Activated CD4-positive, alpha-beta memory T cell treated with anti-CD3 and anti-CD28 coated beads, Interleukin-2, amount 10 ng/mL, durations not matched to agents 7 days and 5 days (primary cell): ENCODE measurements at places on chromosomes 7 and 10. TPM values are rescaled to one million over a fixed set of nuclear protein-coding genes. Genes with fewer than 3 reads are reported as not detected.

DNA sequence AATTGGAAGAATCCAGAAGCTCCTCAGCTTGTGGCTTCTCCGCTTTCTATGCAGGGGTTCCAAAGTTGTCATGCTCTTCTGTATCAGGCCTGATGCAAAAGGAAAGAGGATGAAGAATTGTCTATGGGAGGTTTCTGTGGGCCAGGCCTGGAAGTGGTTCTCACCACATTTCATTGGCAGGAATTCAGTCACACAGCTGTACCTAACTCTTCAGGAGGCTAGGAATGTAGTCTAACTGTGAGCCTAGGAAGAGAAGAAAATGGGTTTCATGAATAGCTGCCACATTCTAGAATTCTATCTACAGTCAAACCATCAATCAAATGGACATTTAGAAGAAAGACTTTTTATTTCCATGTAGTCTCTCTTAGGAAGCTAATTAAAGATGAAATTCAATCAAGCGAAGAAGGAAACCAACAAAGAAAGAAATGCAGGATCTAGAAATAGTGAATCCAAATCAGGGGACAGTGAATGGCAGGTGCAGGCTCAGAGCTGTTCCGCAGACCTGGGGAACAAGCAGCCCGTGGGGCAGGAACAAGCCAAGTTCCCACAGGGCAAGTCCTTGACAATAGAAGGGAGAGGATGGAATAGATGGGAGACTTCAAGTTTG is 25.4 kb upstream of the USP6NL start:
- no peak for DNase-seq

- DNase-seq, result no peak
Measured at GRCh38 chr7:112868609-112869008, 78.4 kb upstream of the TMEM168 start.

DNA sequence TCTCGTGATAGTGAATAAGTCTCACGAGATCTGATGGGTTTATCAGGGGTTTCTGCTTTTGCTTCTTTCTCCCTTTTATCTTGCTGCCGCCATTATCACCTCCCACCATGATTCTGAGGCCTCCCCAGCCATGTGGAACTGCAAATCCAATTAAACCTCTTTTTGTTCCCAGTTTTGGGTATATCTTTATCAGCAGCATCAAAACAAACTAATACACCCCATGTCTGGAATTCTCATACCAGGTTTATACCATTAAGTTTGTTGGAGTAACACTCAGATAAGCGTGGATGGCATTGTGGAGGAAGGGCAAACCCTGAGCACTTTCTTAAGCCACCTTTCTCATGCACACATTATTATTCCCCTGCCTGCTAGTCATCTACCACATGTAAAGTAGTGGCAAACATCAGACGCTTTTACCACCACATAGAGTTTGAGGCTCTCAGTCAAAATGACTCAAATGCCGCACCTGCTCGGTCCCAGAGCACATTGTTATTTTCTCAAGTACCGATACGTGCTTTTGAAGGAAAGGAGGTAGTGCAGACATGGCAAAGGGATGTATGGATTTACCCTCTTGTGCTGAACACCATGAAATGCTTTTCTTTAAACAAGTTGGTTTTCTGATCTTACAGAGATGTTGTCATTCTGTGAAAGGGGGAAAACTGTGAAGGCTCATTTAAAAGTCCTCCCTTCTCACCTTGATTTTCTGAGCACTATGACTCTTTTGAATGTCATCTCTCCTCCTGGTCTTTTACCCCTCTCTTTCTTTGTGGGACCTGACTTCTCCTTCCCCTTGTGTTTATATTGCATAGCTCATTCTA is 429.7 kb downstream of the EXOC4 start:
- DNase-seq, result no peak

- DNase-seq, result no peak
Measured at GRCh38 chr10:77516575-77516974, 121.0 kb downstream of the KCNMA1 start.

- DNase-seq, result no peak
Measured at GRCh38 chr7:41147606-41148485, 555.0 kb downstream of the INHBA start.

- no peak for DNase-seq
Measured at GRCh38 chr7:109003742-109004141, 434.1 kb downstream of the DNAJB9 start.

GRCh38 chr7:40199076-40199802 is 64.4 kb downstream of the SUGCT start:
- DNase-seq, result no peak

- DNase-seq, result no peak
Measured at GRCh38 chr10:48598243-48598935, 6.5 kb downstream of the ARHGAP22 start.

GRCh38 chr10:127408112-127408710 is 140.9 kb upstream of the NPS start:
- no peak for DNase-seq

- peak; percentile 27 for DNase-seq
Measured at GRCh38 chr7:32588657-32589056, 93.4 kb downstream of the AVL9 start.

GRCh38 chr7:6256109-6256483 is 16.3 kb downstream of the CYTH3 start:
- no peak for DNase-seq

GRCh38 chr7:158549616-158550393 is 37.8 kb downstream of the PTPRN2 start:
- no peak for DNase-seq

DNA sequence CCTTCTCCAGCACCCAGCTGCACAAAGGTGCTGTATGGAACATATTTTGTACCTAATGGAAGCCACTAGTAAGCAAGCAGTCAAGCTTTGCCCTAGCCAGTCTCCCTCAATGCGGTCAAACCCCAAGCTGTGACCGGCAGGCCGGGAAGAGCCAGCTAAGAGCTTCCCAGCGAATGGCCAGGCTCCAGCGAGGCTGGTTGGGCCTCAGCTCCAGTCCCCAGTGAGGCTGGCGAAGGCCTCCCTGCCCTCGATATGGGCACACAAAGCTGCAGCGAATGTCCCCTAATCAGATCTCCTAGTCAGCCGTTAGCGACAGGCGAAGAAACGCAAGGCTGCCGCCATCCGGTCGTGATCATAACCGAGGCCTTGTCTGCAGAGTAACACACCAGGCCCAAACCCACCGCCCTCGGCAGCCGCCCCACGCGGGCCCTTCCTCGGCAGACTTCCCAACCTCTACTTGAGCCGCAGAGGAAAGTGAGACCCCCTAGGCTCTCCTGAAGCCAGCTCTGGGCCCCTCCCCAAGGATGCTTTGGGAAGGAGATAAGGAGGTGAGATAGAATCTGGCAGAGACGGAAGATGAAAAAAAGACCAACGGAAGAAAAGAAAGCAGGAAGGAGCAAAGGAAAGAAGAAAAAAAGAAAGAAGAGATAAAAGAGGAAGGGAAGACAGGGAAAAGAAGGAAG is 3.1 kb upstream of the HOXA9 start:
- DNase-seq, result no peak

- DNase-seq, result no peak
Measured at GRCh38 chr10:122350893-122351292, 23.6 kb upstream of the PLEKHA1 start.

- DNase-seq, result no peak
Measured at GRCh38 chr10:103609231-103610082, 116.0 kb downstream of the NEURL1 start.

VAX1 gene
- total RNA-seq, result not detected

LIPJ gene
- total RNA-seq, result not detected

TMEM213 gene
- total RNA-seq, result 1.1 TPM

PON2 gene
- total RNA-seq, result 4.3 TPM

SFTPA1 gene
- not detected for total RNA-seq

CALHM1 gene
- 0.58 TPM for total RNA-seq
